Testis (tissue), 5 donors: ENCODE measurements at places on chromosomes 13 and 19.
A peak's percentile ranks its signal among the peaks of the same experiment; 100 is the strongest.

GRCh38 chr19:1577090-1577928, 9.2 kb upstream of the MEX3D start:
- no peak for DNase-seq

- DNase-seq, result peak; percentile 41
These were observed 61.1 kb downstream of the ZNF431 start for GRCh38 chr19:21202865-21203494.

DNA sequence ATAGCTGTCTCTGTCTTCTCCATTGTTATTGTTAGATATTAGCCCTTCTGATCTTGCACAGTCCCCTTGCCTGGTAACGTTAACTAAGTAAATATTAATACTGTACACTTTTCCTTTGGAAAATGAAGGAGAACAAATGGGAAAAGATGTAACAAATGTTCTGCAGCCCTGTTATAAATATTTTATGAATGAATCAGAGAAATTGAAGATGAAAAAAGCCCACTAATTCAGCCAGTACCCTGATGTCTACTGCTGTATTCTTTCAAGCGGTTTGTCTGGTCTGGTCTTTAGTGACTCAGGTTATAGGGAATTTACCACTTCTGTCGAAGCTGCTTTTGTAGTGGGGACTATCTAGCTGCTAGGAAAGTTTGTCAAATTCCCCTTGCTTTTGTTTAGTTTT, 121.0 kb downstream of the COG6 start:
- DNase-seq, result no peak

DNA sequence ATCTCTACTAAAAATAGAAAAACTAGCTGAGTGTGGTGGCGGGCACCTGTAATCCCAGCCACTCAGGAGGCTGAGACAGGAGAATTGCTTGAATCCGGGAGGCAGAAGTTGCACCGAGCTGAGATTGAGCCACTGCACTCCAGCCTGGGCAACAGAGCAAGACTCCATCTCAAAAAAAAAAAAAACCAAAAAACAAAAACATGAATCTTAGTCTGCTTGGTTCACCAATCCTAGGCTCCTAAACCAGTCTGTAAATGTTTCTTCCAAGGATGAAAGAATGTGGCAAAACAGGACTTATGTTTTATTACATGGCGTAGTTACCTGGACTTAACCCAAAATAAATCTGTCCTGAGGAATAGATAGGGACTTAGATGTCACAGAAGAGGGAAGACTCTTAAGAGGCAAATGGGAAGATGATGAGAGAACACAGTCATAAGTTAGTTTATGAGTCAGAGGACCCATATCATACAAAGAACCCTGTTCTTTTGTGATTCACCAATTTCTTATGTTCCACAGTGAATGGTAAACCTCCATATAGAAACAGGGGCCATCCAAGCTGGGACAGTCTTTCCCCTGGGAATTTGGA, 6.9 kb upstream of the FBXL3 start:
- DNase-seq, result no peak

DNA sequence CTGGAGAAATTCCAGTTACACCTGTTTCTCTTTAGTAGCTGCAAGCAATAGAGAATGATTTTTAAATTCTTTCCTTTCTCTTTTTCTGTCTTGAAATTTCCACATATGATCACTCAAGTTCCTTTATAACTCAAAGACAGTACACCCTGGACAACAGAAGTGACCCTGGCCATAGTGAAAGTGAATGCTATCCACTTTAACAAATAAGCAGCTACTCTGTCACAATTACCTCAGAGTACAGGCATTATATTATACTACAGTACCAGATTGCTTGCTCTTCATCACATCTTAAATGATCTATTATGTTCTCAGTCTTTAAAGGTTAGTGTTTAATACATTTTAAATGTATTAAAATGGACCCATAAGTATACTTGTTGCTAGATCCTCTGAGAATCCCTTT, 136.2 kb downstream of the KLF12 start:
- DNase-seq, result no peak

DNA sequence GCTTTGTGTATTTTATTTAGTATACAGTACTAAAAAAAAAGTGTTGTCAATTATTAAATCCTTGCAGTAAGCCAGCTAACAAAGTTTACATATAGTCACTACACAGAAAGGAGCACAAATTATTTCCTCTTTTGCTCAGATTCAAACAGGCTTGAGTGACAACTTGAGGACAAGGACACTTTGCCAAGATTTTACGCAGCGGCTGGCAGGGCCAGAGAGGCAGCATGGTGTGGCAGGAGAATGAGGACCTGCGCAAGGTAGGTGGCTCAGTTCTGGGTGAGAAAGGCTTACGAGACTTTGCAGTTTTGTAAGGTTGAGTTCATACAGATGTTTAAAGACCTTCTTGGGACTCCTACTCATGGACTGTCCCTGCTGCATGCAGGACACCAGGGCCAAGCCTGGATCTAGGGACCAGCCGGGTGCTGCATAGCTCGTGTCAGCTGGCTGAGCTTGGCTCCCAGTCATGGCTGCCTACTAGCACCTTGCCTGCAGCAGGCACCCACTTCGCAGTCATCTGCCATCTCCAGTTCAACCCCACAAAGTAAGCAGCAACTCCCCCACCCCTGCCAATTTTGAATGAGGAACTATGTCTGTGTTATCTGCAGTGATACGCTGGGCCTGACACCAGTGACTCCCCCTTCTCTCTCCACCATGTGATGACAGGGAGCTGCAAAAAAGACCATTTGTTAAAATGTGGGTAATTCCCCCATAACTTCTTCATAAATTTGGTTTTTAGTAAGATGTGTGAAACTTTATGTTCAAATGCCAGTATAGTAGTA, 3.7 kb upstream of the TUBA3C start:
- peak; percentile 57 for DNase-seq

- DNase-seq, result no peak
These were observed 427 bp downstream of the ZNF160 start for GRCh38 chr19:53102756-53103233.

DNA sequence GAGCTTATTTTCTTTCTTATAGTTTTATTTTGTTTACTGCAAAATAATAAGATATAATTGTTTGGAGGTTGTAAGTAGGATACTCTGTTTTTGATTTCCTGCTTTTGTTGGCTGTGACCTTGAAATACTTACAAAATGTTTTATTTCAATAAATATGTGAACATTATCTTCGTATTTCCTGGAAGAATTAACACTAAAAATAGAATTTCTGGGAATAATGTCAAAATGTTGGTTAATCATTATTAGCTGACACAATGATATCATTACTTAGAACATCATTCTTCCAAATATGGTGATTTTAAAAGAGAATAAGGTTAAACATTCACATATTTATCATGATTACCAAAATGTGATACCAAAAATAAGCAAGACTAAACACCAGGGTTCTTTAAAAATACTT, 1148.6 kb upstream of the PRR20A start:
- DNase-seq, result no peak

DNA sequence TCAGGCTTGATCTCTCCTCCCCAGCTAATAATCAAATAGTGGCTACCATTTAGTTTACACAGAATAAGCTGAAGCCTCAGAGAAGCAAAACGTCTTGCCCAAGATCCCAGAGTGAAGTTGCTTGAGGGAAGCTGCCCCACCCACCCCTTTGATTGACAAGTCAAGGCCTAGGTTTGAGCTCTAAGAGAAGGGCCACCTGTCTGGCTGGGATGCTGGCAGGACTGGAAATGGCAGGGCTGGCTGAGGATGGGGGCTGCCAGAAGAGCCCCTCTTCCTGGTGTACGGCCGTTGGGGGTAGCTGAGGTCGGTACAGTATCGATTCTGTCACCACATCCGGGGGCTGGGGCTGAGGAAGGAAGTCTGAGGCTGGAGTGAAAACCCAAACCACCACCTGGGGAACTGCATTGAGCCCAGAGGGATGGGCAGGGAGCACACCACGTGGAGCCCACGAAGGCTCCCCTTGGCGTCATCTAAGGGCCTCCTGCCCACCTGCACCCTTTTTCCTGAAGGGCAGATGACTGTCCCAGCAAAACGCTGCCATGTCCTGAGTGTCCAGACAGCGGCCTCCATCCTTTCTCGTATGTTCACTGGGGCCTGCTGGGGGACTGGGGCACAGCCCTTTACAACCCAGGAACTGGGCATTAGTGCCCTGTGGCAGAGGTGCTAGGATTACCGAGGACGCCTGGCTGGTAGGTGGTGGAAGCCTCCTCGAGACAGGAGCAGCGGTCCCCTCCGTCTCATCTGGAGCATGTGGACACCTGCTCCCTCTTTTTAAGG, 1.4 kb upstream of the PRKD2 start:
- DNase-seq, result no peak

DNA sequence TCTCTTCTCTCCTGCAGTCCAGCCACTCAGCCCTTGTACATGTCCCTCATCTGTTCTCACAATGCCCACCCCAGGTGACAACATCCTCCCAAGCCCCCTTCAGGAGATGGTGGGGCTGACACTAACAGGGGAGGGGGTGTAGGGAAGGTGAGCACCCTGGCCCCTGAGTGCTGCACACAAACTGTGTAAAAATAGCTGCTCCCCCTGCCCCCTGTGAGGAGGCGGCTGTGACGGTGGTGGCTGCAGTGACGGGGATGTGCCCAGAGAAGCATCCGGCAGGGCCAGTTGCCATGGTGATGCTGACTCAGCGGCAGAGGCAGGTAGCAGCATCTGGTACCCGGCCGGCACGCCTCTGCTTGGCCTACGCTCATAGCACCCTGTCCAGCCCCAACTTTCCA, 13.0 kb upstream of the JUND start:
- no peak for DNase-seq

GRCh38 chr13:68234274-68234673, 1004.1 kb upstream of the PCDH9 start:
- DNase-seq, result no peak

DNA sequence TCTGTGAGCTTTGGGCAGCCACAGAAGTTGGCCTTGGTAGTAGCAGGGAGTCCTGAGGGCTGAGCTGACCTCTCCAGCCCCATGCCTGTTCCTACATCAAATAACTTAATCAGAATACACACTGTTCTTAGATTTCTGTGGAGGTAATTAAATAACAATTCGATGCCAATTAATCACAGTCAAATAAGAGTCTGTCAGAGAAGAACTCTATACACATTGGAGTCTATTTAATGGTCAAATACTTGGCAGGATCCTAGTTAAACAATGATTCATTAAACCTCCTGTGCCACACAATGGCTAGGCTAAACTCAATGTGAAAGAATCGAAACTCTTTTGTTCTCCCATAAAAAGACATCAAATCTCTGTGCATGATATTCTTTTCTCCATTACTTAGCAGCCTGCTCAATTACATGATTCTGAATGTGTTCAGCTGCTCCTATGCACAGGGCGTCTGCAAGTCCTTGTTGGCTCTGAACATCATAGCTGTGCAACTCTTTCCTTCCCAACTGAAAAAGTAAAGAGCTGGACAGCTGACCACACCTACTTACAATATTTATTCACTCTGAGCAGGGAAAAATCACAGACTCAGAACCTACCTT, 173.1 kb downstream of the ABCC4 start:
- no peak for DNase-seq

DNA sequence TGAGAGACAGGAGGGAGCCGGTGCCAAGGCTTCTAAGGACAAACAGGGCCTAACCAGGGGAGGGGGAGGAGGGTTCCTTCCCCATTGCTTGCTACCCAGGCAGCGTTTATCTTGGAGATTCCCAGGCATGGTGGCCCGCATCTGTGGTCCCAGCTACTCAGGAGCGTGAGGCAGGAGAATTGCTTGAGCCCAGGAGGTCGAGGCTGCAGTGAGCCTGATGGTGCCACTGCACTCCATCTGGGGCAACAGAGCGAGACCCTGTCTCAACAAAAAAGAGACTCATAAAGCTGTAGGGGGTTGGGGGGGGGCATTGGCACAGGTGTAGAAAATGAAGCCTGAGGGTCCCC, 11.4 kb downstream of the TIMM13 start:
- no peak for DNase-seq

- no peak for DNase-seq
These were observed 107.0 kb downstream of the SLITRK5 start for GRCh38 chr13:87778128-87778527.

DNA sequence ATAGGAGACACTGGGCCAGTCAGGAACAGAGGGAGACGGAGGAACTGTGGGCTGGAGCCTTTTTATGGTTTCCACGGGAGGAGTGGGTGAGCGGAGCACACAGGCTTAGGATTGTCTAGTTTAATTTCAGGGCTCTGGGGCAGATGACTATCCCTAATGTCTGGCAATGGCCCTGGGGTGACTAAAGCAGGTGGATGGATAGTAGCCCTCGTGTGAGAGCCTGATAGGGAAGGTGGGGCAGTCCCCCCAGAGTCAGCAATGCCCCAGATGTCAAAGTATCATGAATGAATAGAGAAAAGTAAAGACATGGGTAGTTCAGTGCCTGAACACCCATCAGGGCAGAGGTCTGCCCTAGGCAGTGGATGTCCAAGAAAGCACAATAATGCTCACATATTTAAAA, 94.2 kb downstream of the ZDHHC20 start:
- DNase-seq, result no peak

DNA sequence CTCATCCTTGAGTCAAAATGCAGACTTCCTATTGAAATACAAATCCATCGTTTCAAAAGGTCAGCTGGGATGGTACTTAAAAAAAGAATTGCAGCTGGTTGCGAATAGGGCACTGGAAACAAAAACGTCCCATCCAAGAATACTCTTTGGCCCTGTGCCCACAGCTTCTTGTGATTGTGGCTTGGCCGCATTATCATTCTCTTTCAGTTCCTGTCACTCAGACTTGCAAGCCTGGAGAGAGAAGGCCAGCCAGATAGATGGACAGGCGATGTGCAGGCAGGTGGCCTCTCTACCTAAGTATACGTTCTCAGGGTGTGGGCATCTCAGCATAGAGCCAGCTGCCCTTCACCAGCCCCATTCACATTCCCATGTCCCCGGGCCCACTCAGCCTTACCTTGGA, 208.5 kb upstream of the ZNF536 start:
- no peak for DNase-seq

DNA sequence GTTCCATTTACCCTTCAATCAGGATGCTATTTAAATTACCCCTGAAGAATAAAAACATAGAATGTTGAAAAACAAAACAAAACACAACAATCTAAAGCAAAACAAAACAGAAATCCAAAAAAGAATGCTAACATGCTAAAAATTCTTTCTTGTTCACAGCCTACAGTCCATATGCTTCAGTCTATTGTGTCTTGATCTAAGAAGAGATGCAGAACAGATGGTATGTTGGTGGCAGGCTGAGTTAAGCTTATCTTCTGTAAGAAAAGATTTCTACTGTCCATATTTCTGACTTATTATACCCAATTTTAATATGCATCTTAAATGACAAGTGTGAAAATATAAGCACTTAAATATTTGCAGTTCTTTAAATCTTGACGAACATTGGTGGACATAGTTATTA, 356.1 kb upstream of the SLITRK1 start:
- no peak for DNase-seq

DNA sequence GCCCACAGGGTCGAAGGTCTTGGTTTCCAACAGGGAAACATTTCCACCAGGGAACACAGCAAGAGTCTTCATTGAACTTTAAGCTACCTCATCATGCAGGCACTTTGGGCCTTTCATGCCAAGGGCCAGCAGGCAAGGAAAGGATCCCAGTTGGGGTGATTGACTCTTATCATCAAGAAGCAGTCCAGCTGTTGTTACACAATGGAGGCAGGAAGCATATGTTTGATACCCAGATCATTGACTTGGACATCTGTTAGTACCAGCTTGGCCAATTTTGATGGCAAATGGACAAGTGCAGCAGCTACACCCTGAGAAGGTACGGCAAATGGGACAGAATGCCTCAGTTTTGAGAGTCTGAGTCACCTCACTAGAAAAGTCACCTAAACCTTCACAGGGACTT, 10.9 kb upstream of the RCBTB1 start:
- DNase-seq, result no peak

GRCh38 chr13:90867336-90867683, 480.2 kb upstream of the MIR17HG start:
- peak; percentile 87 for DNase-seq
